Lung microvascular endothelial cell (primary cell): ENCODE measurements at places on chromosomes 13 and 19.

- no peak for DNase-seq
Observed at GRCh38 chr13:112058519-112058873, 8.5 kb upstream of the SOX1 start.

DNA sequence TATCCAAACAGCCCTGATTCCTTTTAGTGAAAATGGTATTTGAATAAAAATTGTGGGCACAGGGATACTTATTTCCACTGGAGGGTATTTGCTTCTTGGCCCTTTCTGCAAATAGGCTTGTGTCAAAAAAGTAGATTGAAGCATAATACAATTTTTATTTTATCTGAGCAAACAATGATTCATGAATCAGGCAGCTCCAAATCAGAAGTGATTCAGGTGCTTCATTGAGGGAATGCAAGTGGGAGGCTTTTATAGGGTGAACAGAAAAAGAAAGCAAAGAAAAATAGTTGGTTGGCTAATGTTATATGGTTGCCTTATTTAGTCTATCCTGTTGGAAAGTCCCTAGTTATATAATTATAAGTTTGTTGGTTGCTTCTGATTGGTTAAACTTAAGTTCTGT is 117.9 kb downstream of the ITGBL1 start:
- peak; percentile 4 for DNase-seq

- no peak for DNase-seq
Observed at GRCh38 chr19:50812474-50812873, 11.1 kb downstream of the KLK1 start.

- no peak for DNase-seq
Observed at GRCh38 chr13:55664178-55664577, 1476.5 kb upstream of the PRR20A start.

- DNase-seq = no peak
Observed at GRCh38 chr13:31224174-31224669, 24.4 kb downstream of the B3GLCT start.

- peak; percentile 26 for DNase-seq
Observed at GRCh38 chr19:52170863-52171320, 529 bp downstream of the ZNF836 start.

- DNase-seq = peak; percentile 94
Observed at GRCh38 chr13:106570299-106570852, 2.4 kb upstream of the ARGLU1 start.

GRCh38 chr13:50599046-50599445 is 244.4 kb downstream of the DLEU7 start:
- DNase-seq = no peak

DNA sequence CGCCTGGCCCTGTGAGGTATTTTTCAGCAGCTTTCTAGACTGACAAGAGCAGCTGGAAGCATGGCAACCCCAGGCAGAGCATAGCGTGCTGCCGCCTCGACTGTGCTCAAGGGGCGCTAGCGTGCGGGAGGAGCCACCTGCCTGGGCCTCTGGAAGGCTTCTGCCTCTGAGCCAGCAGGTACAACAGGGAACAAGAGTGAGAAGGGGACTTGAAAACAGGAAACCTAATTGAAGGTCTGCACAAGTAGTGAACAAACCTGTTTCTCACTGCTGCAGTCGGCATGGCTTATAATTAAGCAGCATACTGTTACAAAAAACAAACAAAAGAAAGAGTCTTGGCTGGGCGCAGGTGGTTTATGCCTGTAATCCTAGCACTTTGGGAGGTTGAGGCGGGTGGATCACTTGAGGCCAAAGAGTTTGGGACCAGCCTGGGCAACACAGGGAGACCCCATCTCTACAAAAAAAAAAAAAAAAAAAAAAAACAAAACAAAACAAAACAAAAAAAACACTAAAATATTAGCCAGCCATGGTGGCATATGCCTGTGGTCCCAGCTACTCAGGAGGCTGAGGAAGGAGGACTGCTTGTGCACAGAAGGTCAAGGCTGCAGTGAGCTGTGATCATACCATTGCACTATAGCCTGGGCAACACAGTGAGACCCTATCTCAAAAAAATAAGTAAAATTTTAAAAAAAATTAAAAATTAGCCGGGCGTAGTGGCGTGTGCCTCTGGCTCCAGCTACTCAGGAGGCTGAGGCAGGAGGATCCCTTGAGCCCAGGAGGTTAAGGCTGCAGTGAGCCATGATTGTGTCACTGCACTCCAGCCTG is 12.6 kb upstream of the GARRE1 start:
- DNase-seq = peak; percentile 29

DNA sequence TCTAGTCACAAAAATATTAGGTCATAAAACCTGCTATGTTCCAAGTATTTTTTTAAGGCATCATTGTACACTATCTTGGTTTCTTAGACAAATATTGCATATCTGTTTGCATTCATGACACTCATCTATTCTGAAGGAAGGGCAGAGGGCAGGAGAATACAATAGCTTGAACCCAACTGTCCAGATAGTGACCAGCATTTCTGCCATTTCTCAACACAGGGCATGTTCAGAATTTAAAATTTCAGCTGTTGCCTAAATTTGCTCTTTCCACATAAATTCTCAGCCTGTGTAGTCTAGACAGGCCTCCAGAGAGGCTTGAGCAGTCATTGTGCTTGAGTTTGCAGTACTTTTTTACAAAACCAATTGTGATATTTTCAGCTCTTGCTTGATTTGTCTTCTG is 119.5 kb downstream of the ZAR1L start:
- DNase-seq = no peak

GRCh38 chr13:20090349-20090748 is 70.5 kb downstream of the GJA3 start:
- DNase-seq = no peak

DNA sequence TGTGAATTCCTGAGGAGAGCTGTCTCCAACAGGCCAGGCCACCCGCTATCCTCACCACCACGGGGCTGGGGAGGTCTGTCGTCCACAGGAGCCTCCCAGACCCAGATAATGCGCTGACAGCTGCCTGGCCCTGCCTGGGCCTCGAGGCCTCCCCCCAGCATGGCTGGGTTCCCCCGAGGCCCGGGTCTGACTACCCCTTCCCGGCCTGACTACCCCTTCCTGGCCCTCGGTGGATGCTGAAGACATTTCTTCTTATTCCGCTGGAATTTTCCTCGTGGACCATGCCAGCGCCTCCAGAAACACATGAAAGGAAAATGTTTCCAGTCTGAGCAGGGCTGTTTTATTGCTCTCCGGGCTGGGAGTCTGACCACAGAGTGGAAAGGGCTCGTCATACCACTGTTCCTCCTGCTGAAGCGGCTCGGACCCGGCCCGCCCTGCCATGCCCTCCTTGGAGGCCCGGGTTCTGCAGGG is 16.8 kb upstream of the COMP start:
- DNase-seq = no peak

DNA sequence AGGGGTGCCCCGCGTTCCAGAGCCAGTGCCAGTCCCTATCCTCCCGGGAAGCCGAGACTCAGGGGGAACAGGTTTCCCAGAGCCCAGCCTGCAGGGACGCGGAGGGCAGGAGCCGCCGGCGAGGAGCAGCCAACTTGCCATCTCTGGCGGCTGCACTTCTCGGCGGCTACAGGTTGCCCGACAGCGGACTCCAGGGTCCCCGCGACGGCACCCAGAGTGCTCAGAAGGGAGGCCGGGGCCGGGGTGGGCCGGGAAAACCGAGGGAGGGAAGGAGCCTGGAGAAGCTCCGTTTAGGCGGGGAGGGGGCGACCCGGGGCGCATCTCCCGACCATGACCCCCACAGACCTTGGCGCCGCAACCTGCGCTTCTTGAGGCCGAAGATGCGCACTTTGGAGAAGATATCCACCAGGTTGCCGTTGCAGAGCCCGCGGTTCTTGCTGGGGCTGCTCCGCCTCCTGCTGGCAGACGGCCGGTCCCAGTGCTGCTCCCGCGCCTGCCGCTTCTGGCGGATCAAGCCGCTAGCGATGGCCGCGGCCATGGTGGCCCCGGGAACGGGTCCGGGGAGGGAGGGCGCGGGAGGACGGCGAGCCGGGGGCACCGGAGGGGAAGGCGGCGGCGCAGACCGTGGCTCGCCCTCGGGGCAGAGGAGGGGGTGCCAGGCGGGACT is 463.8 kb downstream of the ITGBL1 start:
- peak; percentile 44 for DNase-seq

DNA sequence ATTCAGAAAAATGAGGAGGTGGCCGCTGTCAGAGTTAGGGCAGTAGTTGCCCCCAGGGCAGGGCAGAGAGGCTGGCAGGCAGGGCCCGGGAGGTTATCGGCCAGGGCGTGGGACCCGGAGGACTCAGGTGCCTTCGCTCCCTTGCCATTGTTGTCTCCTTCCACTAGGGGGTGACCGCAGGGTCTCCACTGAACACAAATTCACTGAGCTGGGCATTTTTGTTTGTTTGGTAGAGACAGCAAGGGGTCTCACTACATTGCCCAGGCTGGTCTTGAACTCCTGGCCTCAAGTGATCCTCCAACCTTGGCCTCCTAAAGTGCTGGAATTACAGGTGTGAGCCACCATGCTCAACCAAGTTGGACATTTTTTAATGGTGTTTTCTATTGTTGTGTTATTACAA is 25.1 kb downstream of the CARS2 start:
- peak; percentile 50 for DNase-seq

DNA sequence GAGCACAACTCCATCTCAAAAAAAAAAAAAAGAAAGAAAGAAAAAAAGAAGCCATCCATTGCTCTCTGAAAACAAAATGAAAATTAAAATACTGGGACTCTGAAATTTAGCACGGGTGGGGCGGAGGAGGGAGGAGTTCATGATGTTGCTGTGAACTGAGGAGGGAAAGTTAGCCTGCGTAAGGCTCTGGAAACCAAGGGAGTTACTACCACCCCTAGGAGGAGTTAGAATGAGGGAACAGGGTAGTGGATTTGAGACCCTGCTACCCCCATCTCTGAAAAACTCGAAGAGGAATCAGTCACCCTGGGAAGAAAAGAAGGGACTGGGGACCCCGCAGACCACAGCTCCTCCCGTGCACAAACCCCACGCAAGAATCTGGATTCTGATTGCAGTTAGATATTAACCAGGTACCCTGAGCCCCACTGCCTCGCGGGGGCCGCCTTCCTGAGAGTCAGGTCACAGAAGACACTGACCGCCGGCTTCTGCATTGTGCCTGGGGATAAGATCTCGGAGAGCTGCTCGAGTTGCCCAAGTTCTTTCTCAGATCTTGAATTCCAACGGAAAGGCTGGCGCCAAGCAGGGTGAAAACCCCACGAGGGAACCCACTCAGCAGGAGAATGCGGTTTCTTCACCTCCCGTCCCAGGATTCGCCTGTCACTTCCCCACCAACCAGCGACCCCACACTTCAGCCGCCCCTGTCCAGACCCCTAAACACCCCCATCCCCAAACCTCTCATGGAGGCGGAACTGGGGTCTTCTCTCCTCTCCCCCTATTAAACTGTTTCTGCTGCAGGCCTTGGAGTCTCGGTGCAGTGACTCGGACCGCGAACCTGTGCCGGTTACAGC is 870 bp downstream of the ZNF442 start:
- peak; percentile 10 for DNase-seq

- DNase-seq = no peak
Observed at GRCh38 chr13:59890054-59890453, 273.7 kb downstream of the DIAPH3 start.

GRCh38 chr19:53977429-53977990 is 13.9 kb upstream of the CACNG6 start:
- DNase-seq = peak; percentile 93

DNA sequence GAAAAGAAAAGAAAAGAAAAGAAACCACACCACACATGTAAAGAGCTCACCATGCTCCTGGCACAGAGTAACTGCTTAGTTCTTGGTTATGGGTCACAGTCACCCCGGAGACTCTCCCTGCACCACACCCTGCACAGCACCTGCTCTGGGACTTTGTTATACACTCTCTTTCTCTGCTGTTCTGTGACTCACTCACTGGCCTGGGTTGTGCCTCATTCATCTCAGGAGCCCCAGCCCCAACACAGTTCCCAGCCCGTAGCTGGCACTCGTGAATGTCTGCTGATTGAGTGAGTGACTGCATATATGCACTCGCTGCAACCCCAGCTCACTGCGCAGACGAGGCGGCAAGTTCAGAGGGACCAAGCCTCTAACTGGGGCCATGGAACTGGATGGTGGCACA is 22.9 kb upstream of the ZNF507 start:
- no peak for DNase-seq

DNA sequence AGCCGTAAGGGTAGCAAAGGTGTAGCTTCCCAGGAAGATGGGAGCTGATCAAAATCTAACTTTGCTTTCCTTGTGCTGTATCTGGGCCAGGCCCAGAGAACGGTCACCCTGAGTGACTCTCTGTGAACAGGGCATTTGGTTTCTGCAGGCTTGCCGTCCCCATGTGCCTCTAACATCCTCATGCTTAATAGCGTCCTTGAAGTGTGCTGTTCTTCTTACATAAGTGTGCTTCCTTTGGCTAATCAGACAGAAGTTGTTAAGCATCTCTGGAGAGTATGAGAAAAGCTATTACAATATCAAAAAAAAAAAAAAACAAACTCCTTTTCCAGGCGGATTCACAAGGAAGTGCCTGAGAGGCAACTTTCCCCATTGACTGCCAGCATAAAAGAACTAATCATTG is 503.7 kb downstream of the DIAPH3 start:
- DNase-seq = no peak

DNA sequence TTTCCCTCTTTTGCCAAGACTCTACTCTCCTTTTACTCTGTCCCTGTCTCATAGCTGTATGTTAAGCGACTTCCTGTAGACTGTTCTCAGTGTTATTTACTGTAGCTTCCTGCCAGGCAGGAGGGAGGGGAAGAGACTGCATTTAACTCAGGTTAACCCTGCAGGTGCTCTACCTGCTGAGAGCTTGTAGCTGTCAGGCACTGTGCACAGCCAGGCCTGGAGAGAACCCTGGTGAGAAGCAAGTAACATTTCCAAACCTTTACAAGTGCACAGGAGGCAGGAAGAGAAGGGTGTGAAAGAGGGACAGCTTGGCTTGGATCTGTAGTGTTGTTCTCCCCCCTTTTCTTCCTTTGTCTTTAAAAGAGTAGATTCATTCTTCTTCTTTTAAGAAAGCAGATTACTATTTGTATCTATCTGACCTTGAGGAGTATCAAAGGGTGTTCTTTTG is 167.1 kb downstream of the LMO7 start:
- no peak for DNase-seq

GRCh38 chr13:29948244-29948643 is 97.8 kb upstream of the UBL3 start:
- DNase-seq = no peak

- no peak for DNase-seq
Observed at GRCh38 chr13:98427331-98427995, 149.4 kb downstream of the STK24 start.

GRCh38 chr19:56162258-56162657 is 13.6 kb upstream of the GALP start:
- peak; percentile 81 for DNase-seq

- DNase-seq = no peak
Observed at GRCh38 chr13:20130652-20131051, 30.2 kb downstream of the GJA3 start.

- no peak for DNase-seq
Observed at GRCh38 chr13:106361621-106362020, 173.8 kb downstream of the EFNB2 start.

- no peak for DNase-seq
Observed at GRCh38 chr13:111367340-111367739, 46.9 kb downstream of the TEX29 start.

GRCh38 chr13:29284726-29285125 is 310.8 kb downstream of the SLC7A1 start:
- no peak for DNase-seq

GRCh38 chr13:21537105-21537504 is 66.9 kb downstream of the MICU2 start:
- DNase-seq = no peak

GRCh38 chr19:41575998-41576397 is at the start of gene CEACAM21:
CEACAM21 (plus strand) TSS chr19:41576166; CDS start chr19:41576275, 109 bp downstream.
- DNase-seq = peak; percentile 61
